ENCODE measurements at places on chromosomes 3 and 15.

- DNase-seq: no peak
Measured at GRCh38 chr3:45119824-45120358, 26.3 kb downstream of the CDCP1 start.

DNA sequence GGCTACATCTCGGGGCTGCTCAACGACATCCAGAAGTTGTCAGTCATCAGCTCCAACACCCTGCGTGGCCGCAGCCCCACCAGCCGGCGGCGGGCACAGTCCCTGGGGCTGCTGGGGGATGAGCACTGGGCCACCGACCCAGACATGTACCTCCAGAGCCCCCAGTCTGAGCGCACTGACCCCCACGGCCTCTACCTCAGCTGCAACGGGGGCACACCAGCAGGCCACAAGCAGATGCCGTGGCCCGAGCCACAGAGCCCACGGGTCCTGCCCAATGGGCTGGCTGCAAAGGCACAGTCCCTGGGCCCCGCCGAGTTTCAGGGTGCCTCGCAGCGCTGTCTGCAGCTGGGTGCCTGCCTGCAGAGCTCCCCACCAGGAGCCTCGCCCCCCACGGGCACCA lies 17.0 kb downstream of the ANKRD63 start:
- DNase-seq: no peak

DNA sequence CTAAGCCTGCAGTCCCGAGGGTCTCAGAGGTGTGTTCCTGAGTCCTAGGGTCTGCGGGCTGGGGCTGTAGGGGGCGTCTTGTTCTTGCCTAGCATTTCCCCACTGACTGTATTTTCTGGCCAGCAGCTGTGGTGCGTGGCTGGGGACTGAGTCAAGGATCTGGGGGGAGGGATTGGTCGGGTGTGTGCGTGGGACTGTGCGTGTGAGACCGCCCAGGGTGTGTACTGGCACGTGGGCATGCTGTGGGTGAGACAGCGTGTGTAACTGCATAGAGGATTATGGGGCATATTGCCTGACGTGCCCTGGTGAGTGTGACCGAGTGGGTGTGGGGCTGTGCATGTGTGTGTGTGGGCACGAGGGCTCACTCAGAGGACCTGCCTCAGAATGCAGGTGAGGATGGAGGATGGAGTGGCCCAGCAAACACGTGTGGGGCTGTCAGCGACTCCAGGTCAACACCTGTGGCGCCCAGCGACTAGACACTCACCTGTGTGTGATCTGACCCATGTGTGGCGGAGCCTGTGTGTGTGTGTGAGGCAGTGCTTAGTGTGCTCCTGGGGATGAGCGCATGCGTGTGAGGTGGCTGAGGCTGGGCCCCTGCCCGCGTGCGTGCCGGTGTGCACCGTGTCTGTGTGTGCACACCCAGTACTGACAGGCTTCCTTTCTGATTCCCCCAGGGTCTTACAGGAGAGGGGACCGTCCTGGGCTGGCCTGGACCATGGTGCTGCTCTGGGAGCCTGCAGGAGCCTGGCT lies 20.9 kb downstream of the FBLN2 start:
- no peak for DNase-seq

GRCh38 chr15:59194639-59195325 lies 11.9 kb upstream of the LDHAL6B start:
- no peak for DNase-seq

- DNase-seq: no peak
Measured at GRCh38 chr3:197953325-197953724, 3.3 kb downstream of the RPL35A start.

- DNase-seq: no peak
Measured at GRCh38 chr3:44923632-44924456, 49.4 kb downstream of the TGM4 start.

- DNase-seq: no peak
Measured at GRCh38 chr3:174957551-174958001, 98.4 kb downstream of the NAALADL2 start.

DNA sequence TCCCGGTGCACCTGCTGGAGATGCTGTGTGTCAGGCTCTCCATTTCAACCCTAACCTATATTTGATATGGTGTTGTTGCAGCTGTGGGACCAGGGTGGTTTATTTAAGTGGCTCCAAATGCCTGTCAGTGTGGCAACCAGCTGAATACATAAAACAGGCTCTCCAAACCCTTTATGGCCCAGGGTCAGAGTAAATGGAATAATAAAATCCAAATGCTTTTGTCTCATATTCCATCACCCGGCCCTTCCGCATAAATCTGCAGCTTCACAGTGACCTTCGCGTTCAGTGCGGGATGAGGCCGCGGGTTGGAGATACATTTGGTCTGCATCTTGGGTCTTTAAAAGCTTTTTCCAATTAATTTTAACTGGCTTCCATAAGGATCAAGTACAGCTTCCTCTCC lies 382.1 kb upstream of the NR2F2 start:
- DNase-seq: no peak

GRCh38 chr3:11379824-11380701 lies 107.9 kb downstream of the ATG7 start:
- DNase-seq: no peak

DNA sequence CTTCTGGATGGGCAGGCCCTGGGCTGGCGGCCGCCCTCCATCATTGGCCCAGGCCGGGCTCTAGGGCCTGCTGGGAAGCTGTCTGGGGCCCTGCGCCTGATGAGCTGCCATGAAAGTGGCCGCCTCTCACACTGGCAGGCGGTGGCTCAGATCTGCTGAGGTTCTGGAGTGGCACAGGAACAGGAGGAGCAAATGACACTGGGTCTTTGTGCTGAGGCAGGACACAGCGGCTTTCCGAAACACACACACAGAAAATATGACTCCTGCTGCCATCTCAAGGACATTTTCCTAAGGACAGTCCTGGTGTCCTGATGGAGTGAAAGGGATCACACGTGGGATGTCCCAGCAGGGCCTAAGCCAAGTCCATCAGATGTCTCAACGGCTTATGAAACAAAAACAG lies 103.5 kb downstream of the NUP210 start:
- no peak for DNase-seq

DNA sequence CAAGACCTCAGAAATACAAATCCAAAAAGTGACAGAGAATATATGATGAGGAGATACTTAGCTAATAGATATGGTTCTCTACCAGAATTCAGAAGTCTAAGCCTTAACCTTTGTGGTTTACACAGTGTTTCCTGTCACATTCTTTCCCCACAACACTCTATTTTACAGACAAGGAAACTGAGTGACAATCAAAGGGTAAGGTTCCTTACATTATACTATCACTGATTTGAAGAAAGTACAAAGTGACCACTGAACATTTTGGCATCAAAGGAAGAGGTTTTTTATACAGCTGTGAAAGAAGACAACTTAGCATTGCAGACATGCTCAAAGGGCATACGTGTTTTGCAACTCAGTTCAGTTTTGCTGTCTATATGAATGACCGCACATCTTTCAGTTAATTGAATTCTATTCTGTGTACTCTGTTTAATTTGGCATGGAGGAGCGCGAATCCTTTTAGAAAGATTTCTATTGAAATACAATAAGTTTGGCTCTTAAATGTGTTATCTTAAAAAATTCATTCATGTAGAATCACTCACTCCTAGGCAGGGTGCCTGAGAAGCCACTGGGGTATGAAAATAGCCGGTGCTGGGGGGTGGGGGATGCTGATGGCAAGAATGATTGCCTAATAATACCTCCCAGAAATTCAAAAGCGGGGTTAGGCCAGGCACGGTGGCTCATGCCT lies 66.5 kb upstream of the SKOR1 start:
- no peak for DNase-seq

- DNase-seq: no peak
Measured at GRCh38 chr3:66472313-66473134, 28.3 kb downstream of the LRIG1 start.

DNA sequence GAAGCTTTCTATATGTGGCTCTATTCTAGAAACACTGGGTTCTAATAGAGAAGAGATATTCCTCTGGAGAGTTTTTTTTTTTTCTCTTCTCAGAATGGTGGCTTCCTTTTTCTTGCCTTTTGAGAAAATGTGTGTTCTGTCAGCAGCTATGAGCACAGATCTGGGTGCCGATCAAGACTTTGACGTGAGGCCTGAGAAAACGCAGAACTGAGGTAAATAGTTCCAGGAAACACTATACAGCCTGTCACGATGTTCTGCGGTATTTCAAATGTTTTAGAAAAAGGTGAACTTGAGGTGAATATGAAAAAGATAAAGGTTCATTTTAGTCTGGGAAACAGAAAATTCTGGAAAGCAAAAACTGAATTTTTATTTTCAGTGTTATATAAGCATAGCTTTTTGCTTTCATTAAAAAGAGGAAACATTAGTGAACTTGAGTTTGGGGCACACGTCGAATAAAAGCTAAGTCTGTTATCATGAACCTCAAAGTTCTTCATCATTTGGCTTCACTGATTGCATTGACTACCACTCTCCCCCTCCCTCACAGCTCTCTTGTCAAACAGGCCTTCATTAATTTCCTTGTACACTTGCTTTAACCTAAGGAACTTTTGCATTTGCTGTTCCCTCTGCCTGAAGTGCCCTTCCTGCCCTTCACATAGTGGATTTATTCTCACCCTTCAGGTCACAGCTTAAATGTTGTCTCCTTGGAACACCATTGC lies 265.1 kb downstream of the NFKBIZ start:
- DNase-seq: no peak

DNA sequence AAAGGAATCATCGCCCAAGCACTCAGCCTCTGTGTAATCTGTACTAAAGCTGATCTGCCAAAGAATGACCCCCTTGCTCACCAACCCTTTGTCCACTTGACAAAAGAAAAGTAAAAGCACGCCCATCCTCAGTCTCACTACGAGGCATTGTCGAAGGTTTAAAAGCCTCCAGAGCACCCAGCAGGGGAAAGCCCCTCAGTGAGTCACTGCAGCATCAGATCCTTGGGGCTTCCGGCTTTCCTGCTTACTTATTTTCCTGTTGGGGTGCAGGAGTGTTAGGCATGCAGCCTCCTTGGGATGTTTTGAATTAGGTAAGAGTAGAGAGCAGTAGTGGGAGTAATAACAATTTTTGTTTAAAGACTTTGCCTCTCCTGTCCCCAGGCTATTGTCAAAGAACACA lies 216.1 kb downstream of the MTHFS start:
- DNase-seq: no peak

GRCh38 chr15:49946681-49947080 lies 172.4 kb downstream of the ATP8B4 start:
- DNase-seq: no peak

DNA sequence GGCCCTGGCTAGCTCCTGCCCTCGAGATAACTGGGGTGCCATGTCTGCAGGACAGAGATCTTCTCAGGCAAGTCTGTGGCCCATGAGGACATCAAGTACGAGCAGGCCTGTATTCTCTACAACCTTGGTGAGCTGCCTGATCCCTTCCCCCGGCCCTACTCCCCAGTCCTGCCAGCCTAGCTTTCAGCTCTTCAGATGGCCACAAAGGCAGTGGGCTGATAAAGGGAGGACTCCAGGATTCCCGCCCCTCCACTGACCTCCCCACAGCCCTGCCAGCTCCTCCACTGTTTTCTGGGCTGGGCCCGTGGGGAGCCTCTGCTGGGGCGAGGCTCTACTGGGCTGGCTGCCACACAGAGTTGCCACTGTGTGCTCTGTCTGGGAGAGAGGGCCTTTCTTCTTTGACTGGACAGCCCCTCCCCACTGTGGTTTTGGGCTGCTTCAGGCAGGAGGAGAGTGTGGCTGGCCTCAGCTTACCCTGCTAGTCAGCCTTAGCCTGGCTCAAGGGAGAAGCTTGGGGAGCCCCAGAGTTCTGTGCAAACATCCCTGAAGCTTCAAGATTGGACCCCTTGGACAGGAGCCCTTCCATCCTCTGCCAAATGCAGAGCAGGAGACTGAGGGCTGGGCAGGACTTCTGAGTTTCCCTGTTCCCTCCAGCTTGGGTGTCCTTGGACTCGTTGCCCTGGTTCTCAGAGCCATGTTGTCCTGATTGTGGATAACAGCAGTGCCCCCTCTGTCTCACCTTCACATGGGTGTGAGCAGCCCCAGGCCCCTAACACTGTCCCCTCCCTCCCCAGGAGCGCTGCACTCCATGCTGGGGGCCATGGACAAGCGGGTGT lies 24.4 kb downstream of the PTPN23 start:
- no peak for DNase-seq

GRCh38 chr3:132629928-132630327 lies 29.7 kb downstream of the ACAD11 start:
- DNase-seq: no peak

- peak; percentile 21 for DNase-seq
Measured at GRCh38 chr15:44584162-44584749, 47.3 kb downstream of the EIF3J start.

GRCh38 chr3:181279239-181279565 lies 289.7 kb upstream of the DNAJC19 start:
- no peak for DNase-seq

DNA sequence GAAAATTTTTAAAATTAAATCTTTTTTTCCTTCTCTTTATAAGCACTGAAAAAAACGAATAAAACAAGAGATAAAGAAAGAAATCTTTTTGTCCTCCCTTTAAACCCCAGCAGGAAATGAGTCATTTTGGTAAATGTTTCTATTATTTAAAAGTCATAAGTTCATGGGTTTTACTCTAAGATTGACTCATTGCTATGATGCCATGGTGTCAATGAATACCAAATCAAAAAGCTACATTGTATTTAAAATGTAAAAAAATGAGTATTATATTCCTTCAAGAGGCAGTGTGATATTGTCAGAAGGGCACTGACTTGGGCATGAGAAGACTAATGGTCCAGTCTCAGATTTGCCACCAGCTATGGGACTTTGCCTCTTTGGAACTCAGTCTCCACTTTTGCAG lies 303.4 kb upstream of the DNAJC19 start:
- DNase-seq: no peak

GRCh38 chr3:56861511-56861910 lies 59.8 kb upstream of the ARHGEF3 start:
- no peak for DNase-seq

DNA sequence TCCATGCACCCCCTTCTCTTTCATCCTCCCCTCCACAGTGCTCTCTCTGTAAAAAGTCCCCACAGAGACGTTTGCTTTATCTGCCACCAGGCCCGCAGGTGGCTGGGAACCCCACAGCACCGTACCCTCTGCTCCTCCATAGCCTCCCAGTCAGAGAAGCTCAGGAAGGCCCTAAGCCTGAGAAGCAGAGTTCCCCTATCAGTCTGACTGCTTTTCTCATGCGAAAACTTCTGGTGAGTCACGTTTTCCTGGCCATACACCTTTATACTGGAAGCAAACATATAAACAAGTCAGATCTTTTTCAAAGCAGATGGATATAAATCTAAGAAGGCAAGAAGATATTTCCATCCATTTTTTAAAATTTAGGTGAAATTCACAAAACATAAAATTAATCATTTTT lies 51.5 kb upstream of the MEF2A start:
- no peak for DNase-seq

All from H1 (cell line).